NCI-H748 treated with DMSO at 0.1 percent for 48 hours (cell line): ENCODE measurements at places on chromosomes 7 and 10.

DNA sequence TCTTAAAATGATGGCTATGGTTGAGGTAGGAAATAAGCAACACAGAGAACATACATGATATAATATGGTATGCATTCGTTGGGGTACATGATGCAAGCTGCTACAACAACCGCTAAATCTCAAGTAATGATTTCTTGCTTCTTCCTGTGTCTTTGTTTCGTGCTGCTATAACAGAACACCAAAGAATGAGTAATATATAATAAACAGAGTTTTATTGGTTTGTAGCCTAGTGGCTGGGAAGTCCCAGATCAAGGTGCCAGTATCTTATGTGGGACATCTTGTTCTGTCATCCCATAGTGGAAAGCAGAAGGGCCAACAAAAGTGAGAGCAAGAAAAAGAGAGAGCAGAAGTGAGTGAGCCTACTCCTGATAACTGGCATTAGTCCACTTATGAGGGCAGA lies 689.7 kb downstream of the SUGCT start:
- no peak for DNase-seq

- no peak for DNase-seq
These were observed 223.2 kb downstream of the MAD1L1 start for GRCh38 chr7:2009541-2010001.

GRCh38 chr7:151572136-151572535 lies 52.4 kb upstream of the RHEB start:
- no peak for DNase-seq

- no peak for DNase-seq
These were observed 29.2 kb downstream of the SORBS1 start for GRCh38 chr10:95531994-95532399.

DNA sequence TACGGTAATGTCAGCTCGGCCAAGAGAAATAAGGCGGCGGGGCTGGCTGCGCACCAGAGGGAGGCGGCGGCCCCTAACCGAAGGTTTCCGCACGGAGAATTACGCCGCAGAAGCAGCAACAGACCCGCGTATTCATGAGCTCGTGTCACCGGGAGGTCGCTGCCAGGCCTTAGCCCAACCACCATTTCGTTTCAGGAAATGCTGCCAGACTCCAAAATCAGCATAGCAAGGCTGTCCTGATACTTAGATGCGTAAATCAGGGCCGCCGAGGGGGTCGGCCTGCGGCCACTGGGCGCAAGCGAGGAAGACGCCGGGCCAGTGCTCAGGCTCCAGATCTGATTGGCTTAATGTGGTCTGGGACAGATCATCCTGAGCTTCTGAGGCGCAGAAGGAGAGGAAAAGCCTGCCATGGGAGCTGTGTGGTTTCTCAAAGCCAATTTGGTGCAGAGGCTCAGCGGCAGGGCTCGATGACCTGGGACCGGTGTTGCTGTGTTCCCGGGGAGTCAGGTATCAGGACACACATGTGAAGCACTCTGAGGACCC lies 247.9 kb downstream of the BAMBI start:
- DNase-seq, result no peak

DNA sequence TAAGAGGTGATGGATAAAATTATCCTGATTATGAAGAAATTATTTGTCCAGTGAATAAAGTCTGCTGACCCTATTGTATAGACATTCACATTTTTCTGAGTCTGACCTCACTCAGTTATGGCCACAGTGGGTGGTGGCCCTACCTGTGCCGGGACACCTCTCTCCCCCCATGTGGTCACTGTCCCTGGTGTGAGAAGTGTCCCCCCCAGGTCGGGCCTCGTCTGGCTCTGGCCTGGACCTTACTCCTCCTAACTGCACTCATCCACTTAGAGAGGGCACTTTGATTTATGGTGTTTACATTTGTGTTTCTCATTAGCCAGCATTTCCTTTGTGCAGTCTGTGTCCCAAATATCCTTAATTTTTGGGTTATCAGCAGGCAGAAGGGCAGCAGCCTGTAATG lies 59.6 kb upstream of the ZNF32 start:
- no peak for DNase-seq
